ENCODE measurements at places on chromosomes 3 and 15.

DNA sequence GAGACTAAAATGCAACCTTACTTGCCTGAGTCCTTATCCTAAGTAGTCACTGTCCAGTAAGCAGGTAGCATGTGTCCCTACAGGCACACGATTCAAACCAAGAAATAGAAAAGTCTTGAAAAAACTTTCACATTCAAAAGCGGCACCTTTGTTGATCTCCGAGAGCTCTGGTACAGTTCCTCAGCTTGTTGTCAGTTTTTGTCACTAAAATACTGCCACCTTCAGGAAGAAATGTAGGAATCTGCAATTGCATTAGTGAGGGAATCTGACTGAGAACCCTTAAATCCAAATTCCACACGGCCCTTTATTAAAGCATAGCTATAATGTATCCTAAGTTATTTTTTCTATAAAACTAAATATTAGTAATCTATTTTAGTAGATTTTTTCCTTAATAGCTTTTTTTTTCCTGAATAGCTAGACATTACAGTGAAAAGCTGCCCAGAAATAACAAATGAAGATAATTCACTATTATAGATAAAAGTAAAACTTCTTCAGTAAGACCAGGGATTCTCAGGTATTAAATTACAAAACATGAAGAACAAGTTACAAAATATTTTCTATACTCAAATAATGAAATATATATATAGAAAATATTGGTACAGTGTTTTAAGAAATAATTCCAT, 44.0 kb downstream of the CCDC54 start:
- DNase-seq, result no peak

GRCh38 chr15:67843571-67844387, 3.9 kb upstream of the RNU6-1 start:
- DNase-seq, result no peak

GRCh38 chr3:146395164-146395563, 74.2 kb downstream of the PLSCR2 start:
- DNase-seq, result no peak

- DNase-seq, result no peak
These were observed 1.3 kb downstream of the GOLGA8A start for GRCh38 chr15:34436126-34436955.

GRCh38 chr3:22045882-22046281, 294.9 kb upstream of the ZNF385D start:
- no peak for DNase-seq

Measured in dorsolateral prefrontal cortex (tissue), 122 donors.